ENCODE measurements at places on chromosomes 1 and 21. TPM values are rescaled to one million over a fixed set of nuclear protein-coding genes. Genes with fewer than 3 reads are reported as not detected.

The BCL2L15 gene
- 1.6 TPM for total RNA-seq

The IQGAP3 gene
- 18.4 TPM for total RNA-seq

The PLA2G2D gene
- not detected for total RNA-seq

The NCAM2 gene
- total RNA-seq = not detected

The PDIK1L gene
- total RNA-seq = 21.3 TPM

The TBX15 gene
- total RNA-seq = not detected

- DNase-seq = no peak
Observed at GRCh38 chr1:218817071-218817470, 356.6 kb upstream of the LYPLAL1 start.

DNA sequence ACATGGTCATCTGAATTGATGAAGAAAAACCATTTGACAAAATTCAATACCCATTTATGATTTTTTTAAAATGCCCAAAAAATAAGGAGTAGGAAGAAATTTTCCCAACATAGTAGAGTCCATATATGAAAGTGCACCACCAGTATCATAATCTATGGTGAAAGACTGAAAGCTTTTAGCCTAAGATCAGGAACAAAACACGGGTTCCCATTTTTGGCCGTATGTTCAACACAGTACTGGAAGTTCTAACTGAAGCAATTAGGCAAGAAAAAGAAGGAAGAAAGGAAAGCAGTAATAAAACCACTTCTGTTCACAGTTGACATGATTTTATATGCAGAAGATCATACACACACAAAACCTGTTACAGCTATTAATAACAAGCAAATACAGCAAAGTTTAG lies 227.8 kb upstream of the RAB4A start:
- DNase-seq = no peak

- DNase-seq = no peak
Observed at GRCh38 chr1:44696101-44696500, 21.6 kb downstream of the ARMH1 start.

DNA sequence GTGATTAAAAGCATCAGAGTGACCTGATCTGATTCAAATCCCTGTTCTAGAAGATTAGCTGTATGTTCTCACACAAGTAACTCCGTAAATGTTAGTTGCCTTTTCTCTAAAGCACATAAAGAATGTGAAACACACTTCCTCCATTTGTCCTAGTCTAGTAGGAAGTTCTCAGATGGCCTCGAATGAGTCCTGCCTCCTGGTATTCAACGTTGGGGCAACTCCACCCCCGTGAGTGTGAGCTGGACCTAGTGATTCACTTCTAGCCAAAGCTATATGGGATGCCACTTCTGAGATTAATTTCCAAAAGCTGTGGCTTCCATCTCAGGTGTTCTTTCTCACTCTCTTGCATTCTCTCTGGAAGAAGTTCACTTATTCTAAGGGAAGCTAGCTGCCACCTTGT lies 267.6 kb downstream of the GPATCH2 start:
- DNase-seq = no peak

GRCh38 chr1:243799908-243800307 lies 50.1 kb downstream of the AKT3 start:
- DNase-seq = no peak

DNA sequence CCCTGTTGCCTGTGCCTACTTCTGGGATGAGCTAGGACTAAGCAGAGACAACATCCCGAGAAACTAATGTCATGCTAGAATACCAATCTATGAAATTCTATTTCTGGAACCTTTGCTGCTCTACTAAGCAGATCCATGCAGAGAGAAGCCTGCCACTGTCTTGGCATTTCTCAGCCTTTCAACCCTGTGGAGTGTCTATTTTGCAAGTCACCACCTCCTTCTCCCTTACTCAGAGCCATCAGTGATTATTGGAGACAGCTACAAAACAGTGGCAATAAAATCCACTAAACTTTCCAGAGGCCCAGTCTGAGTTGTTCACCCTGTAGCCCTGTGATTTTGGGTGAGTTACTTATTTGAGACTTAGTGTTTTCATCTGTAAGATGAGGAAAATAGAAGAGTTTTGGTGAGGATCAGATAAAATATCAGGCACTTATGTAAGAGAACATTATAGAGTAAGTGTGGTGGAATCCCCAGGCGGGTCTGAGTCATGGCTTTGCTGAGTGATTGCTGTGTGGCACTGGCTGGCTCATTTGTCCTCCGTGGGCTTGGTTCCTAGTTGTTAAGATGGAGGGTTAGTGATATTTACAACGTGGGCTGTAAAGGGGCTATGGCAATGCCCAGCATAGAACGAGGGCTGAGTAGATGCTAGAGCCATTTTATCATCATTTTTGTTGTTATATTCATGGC lies 61.1 kb downstream of the FMN2 start:
- no peak for DNase-seq

GRCh38 chr1:160192234-160192633 lies 1.9 kb downstream of the CASQ1 start:
- no peak for DNase-seq

DNA sequence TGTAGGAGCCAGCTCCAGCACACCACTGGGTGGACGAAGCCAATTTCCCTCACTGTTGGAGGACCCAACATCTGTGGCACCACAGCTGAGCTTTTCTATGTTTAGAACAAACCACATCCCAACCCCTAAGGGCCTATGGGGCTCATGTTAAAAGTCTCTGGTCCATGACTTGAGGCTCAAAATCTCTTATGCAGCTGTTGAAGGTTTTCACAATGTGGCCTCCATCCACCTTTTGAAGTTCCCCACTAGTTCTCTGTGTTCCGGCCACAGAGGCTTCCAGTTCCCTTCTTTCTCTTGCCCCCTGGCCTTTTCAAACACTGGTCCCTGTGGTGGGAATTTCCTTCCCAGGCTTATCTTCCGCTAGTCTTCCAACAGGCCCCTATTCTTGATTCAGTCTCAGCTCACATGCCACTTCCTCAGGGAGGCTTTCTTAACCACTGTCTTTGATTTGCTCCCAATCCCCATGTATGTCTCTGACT lies 3.9 kb upstream of the IFNLR1 start:
- no peak for DNase-seq

GRCh38 chr1:43512681-43513080 lies 18.0 kb upstream of the PTPRF start:
- DNase-seq = no peak

DNA sequence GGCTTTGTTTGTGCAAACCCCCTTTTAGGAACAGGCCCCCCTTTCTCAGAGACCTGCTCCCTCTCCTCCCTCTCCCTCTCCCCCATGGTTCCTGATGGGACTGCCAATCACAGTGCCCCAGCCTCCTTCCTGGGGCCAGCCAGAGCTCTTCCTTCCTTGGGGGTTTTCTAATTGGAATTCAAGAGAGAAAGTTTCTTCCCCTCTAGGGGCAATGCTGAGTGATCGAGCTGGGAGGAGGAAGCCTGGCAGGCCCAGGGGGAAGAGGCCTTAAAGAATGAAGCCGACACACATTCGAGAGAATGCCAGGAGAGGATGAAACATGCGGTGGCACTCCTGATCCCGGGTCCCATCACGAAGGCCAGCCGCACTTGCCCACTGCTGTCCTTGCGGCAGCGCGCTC lies 21.3 kb upstream of the COL16A1 start:
- DNase-seq = no peak

- DNase-seq = no peak
Observed at GRCh38 chr1:180096584-180097325, 57.9 kb upstream of the QSOX1 start.
